MV-4-11 (cell line): ENCODE measurements at places on chromosomes 7 and 10.

DNA sequence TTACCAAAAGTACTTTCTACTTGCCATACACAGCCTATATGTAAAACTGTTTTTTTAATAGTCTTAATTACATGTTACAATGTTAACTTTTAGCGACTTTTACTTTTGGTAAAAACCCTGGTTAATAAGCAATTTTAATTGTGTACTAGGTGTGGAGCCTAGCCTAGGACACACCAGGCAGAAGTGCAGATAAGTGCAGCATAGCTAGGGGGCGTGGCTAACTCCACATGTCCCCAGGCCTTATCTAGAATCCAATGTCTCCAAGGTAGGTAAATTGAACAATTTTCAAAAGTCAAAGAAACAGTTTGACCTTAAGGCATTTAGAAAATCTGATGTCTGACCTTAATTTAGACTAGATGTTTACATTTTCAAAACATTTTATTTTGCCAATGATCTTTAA, 858.7 kb downstream of the CCSER2 start:
- no peak for DNase-seq

GRCh38 chr10:123904834-123905409, 13.3 kb upstream of the CPXM2 start:
- no peak for DNase-seq

DNA sequence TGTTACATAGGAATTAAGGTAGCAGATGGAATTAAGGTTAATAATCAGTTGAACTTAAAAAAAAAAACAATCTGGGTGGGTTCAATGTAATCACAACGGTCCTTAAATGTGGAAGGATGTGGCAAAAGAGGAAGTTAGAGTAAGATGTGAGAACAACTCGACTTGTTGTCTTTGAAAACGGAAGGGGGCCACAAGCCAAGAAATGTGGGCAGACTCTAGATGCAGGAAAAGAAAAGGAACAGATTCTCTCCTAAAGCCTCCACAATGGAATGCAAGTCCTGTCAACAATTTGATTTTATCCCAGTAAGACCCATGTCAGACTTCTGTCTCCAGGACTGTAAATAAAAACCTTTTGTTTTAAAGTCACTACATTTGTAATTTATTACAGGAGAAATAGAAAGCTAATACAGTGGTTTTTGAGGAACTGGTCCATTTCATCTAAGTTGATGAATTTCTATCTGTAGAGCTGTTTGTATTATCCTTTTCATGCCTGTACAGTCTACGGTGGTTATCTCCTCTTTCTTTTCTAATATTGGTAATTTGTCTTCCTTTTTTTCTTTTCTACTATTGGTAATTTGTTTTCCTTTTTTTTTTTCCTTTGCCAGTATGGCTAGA, 8.6 kb downstream of the MCMBP start:
- peak; percentile 56 for DNase-seq

DNA sequence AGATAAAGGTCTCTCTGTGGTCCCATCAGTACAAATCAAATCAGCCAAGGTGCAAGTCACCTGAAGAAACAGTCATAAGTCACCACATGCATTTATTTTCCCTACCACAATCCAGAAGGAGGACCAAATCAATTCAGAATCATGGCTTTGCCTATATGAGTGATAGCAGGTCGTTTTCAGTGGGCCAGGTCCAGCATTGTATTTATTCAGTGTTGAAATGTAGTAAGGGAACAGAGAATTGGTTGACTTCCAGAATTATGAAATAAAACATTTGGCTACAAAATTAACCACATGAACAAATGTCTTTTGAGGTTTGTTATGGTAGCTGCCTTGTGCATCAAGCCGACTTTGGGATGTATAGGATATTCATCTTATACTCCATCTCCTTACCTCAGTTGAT, 88.4 kb downstream of the POLR1F start:
- no peak for DNase-seq

GRCh38 chr10:78419481-78420265, 386.0 kb downstream of the RPS24 start:
- DNase-seq = no peak

- peak; percentile 2 for DNase-seq
These were observed 304.4 kb upstream of the C7orf33 start for GRCh38 chr7:148286150-148286549.

DNA sequence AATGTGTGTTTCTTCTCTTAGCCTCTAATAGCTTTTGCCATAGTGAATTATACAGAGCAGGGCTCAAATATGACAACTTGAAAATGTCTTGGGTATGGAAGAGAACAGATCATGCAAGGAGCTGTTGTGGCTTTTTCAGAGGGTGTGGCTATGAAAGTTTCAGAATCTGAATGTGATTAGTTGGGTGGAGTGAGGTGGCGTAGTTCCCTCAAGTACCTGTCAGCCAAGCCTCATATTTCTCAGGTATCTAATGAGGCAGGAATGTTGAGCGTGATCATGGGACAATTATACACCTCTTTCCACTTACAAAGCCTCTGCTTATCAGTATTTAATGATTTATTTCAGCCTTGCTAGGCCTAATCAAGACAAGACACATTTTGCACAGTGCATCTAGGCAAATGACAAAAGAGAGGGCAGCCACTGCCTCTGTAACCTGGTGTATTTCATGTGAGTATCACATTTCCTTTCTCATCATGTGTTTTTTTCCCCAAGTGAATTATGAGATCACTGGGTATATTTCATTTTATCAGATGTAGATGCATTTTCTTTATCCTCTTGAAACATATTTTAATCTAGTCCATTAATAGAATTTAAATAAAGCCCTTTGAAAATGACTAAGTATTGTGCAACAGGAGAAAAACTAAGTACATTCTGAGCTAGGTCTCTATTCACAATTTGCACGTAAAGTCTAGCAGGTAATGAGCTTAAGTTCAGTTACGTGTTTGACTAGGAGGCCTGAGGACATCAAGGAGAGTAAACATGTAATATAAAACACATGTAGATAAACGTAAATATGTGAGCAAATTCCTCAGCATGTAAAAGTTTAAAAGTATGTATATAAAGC, 644.4 kb upstream of the IGFBP3 start:
- no peak for DNase-seq

DNA sequence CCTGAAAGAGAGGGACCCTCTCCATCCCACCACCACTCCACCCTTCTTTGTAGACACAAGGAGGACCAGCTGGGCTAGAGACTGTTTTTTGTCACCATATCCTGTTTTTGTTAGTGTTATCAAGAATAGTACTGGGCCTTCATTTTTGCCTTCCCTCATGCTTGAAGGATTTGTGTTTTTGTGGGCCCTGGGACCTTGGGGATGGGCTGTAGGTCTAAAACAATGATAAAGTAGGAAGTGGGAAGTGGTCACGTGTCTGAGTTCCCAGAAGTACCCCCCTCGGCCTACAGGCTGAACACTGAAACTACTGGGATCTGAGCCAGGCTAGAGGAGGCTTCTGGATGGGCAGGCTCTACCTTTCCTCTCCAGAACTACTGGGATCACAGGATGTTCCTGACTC, 8.9 kb downstream of the AGFG2 start:
- peak; percentile 58 for DNase-seq

DNA sequence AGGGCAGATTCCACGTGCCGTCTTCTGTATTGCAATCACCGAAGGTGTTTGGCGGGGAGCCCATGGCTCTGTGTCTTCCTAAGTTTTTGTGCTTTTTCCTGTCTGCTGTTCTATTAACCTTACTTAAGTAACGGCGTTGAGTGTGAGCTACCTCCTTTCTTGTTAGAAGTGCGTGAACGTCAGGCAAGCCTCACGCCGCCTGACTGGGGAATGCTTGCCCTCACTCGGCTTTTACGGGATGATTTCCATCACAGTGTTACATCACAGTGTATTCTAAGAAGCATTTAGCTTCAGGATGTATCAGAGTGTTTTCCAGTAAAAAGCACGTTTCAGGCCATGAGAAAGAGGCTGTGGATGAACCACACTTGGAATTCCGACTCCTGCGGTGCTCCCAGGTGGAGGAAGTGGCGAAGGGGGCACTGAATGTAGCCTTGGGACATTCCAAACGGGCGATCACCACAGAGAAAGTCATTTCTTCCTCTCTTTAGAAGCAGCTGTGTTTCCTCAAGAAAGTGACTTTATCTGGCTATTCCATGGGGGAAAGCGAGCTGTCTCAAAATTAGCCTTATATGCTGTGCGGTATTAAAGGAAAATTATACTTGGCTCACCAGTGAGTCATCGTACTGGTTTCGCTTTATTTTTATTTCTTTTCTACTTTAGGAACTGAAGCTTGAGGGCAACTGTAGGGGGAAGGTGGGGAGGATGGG, 290.7 kb downstream of the KLF6 start:
- DNase-seq = no peak

DNA sequence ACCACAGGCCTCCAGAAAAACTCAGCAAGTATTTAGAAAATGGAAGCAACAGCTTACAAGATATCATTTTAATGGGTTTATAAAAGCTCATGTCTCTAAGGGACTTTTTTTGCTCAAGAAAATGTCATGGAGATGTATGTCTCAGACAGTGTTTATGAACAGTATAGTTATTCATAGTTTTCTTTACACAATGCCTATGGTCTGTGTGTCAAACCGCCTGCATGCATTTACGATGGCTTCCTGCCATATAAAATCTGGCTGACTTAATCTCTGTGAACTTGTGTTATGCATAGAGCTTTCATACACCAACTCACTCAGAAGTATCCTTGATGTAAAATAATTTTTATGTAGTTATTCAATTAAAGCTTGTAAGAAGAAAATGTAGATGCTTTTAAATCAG, 1314.2 kb upstream of the LRRTM3 start:
- DNase-seq = no peak

DNA sequence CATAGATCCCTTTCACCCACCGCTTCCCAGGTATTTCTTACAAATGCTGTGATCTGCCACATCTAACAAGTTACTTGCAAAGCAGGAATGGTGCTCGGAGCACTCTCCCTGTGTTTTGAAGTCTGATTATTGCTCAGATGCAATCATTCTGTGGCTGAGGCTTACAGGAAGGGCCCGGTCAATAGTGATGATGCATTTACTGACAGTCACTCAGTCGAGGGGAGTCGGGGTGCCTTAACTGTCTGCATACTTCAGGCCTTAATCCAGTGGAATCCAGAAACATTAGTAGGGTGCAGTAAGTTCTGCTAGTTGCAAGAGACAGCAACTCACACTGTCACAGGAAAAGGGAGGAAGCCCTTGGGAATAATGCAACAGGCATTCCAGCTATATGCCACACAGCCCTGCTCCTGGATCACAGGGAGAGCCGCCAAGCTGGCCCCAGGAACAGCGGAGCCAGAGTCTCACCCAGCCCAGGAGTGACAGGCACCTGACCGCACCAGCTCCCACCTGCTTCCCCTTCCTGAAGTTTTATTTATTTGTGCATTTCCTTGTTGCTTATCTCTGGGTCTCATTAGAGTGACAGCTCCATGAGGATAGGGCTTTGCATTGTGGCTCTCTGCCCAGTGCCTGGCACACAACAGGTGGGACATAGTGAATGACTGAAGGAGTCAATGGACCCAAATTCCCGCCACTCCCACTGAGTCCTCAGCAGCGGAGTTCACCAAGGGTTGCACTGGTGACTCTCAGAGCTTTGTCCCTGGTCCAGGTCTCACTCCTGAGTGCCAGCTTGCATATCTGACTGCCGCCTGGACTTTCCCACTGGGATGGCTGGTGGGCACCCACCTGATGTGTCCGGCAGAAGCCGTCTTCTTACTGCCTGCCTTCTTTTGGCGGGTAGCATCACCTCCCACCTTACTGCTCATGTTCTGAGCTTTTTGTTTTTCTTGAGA, 212.5 kb upstream of the SH2B2 start:
- DNase-seq = no peak

- DNase-seq = no peak
These were observed 16.4 kb downstream of the NODAL start for GRCh38 chr10:70425096-70425495.

DNA sequence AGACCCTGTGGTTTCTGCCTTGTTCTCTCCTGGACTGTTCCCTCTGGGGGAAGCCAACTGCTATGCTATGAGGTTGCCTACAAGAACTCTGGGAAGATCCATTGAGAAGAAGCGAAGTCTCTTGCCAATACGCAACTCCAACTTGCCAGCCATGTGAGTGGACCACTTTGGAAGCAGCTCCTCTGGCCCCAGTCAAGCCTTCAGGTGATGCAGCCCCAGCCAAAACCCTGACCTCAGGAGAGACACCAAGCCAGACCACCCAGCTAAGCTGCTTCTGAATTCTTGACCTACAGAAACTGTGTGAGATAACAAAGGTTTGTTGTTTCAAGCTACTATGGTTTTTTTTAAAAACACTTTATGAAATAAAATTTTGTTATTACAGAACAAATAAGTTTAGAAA, 20.2 kb upstream of the MYL7 start:
- DNase-seq = no peak

DNA sequence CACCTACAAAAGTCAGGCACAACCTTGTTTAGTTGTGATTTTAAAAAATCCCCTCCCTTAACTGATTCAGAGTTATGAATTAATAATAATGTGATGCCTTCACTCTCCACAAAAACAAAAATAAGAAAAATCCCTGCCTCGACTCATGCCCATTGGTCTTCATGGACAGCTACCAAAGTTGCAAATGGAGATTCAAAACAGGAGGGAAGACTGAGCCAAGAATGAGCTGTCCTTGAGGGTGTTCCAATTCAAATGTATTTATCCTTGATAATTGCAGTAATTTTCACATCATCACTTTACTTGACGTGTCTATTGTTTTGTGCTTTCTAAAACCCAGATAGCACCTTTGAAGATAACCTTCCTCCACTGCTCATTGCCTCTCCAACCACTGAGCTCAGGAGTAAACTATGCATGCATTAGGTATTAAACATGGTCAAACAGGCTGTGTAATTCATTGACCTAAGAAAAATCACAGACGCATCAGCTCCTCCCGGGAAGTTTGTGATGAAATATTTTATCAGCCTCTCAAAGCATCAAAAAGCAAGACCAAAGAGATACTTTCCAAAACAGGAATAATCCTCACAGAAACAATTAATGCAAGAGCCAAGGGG, 712.7 kb upstream of the IGFBP3 start:
- DNase-seq = no peak

DNA sequence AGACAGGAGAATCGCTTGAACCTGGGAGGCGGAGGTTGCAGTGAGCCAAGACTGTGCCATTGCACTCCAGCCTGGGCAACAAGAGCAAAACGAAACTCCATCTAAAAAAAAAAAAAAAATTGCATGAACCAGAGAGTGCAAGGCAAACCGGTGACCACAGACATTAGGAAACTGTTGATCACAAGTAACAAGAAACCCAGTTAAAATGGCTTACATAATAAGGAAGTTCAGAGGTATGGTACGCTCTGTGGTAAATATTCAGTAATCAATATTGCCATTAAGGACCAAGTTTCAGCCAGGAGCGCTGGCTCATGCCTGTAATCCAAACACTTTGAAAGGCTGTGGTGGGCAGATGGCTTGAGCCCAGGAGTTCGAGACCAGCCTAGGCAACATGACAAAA, 9.2 kb upstream of the NT5C2 start:
- DNase-seq = peak; percentile 96

GRCh38 chr10:49594594-49594993, 15.5 kb upstream of the SLC18A3 start:
- DNase-seq = no peak

GRCh38 chr7:143316492-143316891, 581 bp downstream of the CLCN1 start:
- DNase-seq = no peak

- DNase-seq = no peak
These were observed 195.7 kb upstream of the CDCA7L start for GRCh38 chr7:22141355-22141754.

- DNase-seq = no peak
These were observed 4.4 kb downstream of the HIPK2 start for GRCh38 chr7:139773371-139773770.
